ENCODE measurements at places on chromosomes 7 and 10. TPM values are rescaled to one million over a fixed set of nuclear protein-coding genes. Genes with fewer than 3 reads are reported as not detected.

The MUC12 gene
- not detected for total RNA-seq

- DNase-seq: no peak
These were observed 187.1 kb downstream of the KIF20B start for GRCh38 chr10:89888321-89889070.

- DNase-seq: no peak
These were observed 1021.3 kb upstream of the C7orf33 start for GRCh38 chr7:147569116-147569913.

DNA sequence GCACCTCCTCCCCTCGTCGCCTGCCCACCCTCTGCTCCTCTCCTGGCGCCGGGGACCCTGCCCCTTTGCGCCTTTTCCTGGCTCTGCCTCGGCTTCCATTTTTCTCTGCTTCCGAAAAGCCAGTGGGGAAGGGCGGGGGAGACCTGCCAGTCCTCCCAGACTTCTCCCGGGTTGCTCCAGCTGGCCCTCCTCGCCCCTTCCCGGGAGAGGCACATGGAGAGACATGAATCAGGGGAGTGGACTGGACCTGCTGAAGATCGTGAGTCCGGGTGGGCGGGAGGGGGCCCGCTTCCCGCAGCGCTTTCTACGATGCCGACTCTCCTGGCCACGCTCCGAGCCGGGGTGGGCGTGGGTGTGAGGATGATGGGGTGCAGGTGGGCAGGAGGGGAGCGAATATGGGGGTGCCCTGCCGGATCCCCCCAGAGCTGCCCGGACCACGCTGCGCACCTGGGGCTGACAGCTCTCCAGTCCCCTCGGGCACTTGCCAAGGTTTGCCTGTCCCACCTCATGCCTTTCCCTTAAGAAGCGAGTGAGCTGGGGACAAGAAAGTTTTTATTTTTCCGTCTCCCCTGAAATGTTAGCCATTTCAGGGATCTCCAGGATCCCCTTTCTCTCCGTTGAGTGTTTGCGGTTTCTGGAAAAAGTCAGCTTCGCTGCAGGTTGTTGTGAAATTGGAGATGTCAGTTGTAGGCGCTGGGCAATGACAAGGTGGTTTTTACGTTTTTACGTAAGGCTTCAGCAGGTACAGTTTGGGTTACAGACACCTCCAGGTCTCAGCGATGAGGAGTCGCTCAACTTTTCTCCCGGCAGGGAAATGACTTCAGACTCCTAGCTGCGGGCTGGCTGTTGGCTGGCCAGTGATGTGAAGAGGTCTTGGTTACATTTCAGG lies 977 bp downstream of the CACNB2 start:
- no peak for DNase-seq

DNA sequence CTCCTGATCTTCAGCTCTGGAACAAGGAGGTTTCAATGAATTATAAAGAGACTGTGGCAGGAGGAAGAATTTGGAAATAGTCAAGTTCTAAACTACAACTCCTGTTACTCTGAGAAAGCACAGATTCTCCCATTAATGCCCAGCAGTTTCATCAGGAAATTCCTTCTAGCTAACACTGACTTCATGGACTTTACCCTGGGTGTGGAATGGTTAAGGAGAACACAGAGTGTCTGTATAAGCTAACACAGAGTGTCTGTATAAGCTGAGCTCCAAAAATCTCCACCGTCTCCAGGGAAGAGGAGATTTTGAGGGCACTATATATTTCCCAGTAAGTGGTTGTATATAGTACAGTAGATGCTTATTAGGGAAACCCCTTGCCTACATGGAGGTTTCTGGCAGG lies 675.5 kb downstream of the XPNPEP1 start:
- no peak for DNase-seq

The KIAA1217 gene
- total RNA-seq: 3.4 TPM

- DNase-seq: no peak
These were observed 78.7 kb upstream of the NME8 start for GRCh38 chr7:37769726-37770125.

DNA sequence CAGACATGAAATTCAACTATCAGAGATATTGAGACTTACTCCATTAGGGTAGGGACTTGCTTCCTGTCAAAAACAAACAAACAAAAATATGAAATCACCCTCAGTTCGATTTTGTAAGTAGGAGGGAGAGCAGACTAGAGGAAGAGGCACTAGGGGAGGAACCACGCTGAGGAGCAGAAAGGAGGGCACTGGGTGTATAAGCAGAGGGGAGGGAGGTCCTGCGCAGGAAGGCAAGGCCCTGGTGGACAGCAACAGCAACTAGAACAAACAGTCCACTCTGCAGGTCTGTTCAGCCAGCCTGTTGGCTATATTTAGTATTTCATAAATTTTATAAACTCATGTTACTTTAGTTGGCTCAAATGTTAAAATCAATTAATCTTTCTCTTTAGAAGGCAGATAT lies 937.1 kb upstream of the C7orf33 start:
- no peak for DNase-seq

The SLC39A12 gene
- total RNA-seq: not detected

The PPIA gene
- total RNA-seq: 3,430 TPM

DNA sequence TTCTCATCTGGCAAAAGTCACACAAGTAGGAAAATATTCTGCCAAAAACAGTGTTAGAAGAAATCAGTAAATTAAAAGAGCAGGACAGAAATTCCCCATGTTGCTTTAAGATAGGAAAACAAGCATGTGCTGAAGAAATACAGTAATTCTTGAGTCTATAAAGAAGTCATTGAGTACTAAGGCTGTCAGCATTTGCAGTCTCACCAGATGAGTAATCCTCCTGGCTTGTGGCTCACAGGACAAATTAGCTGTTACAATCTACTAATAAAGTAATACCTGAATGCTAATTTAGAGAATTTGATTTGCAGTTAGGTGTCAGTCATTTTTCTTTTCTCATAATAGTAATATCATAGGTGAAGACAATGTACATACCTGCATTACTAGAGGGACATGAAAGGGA lies 1158.9 kb upstream of the CELF2 start:
- peak; percentile 11 for DNase-seq

DNA sequence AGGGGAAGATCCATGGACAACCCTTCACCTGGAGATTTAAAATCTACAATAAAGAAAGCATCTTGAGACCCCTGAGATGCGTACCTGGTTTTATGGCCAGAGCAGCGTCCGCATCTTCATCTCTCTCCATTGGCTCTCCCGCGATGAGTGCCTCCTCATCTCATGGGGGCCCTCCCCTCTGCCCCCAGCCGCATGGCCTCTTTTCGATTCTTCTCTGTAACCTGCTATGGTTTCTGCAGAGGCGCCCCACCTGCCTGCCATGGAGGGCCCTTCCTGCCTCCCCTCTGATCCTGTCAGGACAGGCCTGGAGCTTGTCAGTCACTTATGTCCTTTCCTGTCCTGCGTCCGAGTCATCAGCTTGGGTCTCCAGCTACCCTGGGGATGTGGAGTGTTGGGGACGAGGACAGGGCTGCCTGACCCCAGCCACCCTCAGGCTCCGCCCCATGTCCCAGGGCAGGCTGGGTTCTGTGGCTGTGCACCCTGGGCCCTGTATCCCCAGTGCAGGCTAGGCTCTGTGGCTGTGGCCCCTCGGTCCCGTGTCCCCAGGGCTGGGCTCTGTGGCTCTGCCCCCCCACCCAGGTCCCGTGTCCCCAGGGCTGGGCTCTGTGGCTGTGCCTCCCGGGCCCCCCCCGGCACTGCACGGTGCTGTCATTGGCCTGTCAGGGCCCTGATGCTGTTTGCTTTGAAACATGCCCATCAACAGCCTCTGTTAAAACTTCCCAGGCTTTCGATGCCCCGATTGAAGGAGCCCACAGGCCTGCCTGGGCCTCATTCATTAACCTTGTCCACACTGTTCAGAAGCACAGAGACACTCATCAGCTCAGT lies 99.8 kb downstream of the WDR37 start:
- DNase-seq: no peak

GRCh38 chr10:97991871-97992270 lies 38.5 kb downstream of the CRTAC1 start:
- DNase-seq: peak; percentile 17

- no peak for DNase-seq
These were observed 260.8 kb upstream of the HABP2 start for GRCh38 chr10:113292086-113292485.

The DOCK4 gene
- 14.2 TPM for total RNA-seq

The TMEM213 gene
- total RNA-seq: not detected

GRCh38 chr10:24306507-24306875 lies 97.6 kb downstream of the KIAA1217 start:
- DNase-seq: no peak

GRCh38 chr10:75254739-75255138 lies 19.0 kb upstream of the COMTD1 start:
- DNase-seq: no peak

GRCh38 chr7:111796671-111797070 lies 234.4 kb upstream of the IMMP2L start:
- peak; percentile 4 for DNase-seq

DNA sequence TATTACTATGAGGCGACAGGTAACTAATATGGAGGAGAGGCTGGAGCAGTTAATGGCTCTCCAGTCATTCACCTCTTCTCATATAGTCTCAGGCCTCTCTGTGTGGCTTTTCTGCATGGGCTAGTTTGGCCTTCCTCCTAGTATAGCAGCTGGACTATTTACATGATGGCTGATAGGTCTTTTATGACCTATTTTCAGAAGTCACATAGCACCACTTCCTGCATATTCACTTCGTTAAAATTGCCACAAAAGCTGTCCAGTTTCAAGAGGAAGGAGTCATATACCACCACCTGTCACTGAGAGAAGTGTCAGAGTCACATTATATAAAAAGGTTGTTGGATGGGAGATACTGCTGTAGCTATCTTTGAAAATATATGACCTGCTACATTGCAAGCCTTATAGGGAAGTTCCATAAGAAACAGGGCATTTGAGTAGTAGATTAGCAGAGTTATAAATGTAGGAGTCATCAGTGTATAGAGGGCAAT lies 8.0 kb upstream of the DMTF1 start:
- DNase-seq: no peak

The NODAL gene
- total RNA-seq: not detected

DNA sequence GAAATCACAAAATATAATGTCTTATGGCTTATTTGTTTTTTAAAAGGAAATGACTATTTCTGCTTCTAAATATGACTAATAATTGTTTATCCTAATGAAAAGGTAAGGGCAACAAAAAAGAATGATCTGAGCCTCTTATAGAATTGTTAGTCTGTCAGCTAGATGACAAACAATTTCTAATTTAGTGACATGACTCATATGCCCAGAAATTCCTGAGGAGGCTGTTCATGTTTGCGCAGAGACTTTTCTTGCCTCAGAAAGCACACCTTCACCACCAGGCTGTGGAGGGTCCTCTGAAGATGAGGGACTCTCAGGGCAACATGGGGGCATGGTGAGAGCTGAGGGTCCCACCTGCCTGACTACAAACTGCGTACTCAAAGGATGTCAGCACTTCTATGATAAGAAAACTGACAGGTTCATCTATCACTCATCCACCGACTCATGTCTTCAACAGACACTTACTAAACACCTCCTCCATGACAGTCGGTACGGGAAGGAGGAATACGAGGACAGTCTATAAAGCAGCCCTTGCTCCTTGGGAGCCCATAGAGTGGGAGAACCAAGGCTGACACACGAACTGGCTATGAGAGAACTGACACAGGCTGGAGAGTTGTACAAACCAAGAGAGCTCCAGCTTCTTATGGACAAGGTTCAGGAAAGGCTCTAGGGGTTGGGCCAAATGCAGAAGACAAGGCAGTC lies 102.0 kb downstream of the PKD1L1 start:
- peak; percentile 49 for DNase-seq

The GCK gene
- total RNA-seq: 0.18 TPM

GRCh38 chr7:18126281-18126680 lies 98.6 kb upstream of the PRPS1L1 start:
- DNase-seq: no peak

- DNase-seq: peak; percentile 37
These were observed 452 bp upstream of the TMEM140 start for GRCh38 chr7:135147341-135147898.

The OPN4 gene
- not detected for total RNA-seq

The NUPR2 gene
- not detected for total RNA-seq

GRCh38 chr10:5975641-5976473 lies 1.5 kb downstream of the IL15RA start:
- peak; percentile 38 for DNase-seq

DNA sequence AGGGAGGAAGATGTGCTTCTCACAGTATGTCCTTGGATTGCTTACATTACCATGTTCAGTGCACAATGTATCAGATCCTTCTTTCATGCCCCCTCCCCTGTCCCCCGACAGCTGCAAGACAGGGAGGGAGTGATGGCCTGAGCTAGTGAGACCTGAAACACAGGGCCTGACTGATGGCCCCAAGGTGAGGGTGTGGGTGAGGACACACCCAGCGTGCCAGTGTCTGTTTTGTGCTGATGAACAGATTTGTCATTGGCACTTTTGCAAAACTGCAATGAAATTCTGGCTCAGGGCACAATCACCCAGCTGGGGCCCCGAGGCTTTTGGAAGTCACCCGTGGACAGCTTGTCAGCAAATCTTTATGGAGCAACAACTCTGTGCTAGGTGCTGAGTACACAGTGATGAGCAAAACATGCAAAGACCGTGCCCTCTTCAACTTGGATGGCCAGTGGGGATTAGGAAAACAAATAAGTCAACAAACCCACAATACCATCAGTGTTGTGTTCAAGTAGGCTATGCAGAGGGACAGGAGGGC lies 59.4 kb upstream of the EMX2 start:
- no peak for DNase-seq

DNA sequence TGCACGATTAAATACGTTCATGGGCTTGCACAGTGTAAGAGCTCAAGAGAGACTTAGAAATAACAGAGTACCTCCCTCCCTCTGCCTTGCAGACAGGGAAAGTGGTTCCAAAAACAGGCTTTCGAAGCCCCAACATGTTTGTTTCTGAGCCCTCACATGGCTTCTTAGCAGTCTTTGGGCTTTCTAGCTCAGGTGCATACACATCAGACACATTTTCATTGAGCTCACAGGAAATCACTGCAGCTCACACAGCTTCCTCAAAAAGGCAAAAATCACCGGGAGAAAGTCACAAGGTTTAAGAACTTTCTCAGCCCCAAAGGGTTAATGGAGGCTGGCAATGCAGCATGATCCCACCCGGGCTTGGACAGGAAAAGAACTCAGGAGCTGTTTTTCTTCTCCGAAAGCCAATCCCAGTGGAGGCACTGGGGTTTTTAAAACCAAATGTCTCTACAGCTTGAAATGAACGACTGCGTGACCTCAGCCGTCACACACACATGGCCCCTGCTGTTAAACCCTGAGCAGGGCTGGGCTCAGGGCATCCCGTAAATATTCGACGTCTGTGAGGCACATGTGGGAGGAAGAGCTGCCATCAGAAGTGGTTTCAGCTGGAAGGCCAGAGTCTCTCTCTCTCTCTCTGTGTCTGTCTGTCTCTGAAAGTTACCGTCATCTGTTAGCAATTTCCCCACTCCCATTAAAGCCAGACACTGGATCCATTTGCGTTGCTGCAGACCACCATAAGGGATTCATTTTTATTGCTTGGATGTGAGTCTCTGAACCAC lies 69.7 kb downstream of the CALML3 start:
- DNase-seq: peak; percentile 35

The HBP1 gene
- total RNA-seq: 70.0 TPM

The SYT15B gene
- 0.56 TPM for total RNA-seq

DNA sequence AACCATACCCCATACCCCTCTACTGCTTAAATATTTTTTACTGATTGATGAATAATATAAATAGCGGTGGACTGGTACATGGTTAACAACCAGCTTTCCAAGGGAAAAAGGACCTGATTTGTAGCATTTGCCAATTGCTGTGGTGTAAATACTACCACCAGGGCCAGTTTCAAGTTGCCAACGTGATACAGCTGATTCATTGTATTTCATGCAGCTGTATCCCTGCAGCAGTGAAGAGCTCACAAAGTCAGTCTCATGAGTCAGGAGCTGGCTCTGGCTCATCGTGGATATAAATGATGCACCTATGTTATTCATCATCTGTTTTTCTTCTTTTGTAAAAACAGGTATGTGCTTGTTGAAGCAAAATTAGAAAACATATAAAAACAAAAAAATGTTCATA lies 15.2 kb downstream of the CALML5 start:
- peak; percentile 52 for DNase-seq

The C10orf71 gene
- not detected for total RNA-seq

All from IMR-90 (cell line).